ENCODE measurements at places on chromosomes 3 and 15.

DNA sequence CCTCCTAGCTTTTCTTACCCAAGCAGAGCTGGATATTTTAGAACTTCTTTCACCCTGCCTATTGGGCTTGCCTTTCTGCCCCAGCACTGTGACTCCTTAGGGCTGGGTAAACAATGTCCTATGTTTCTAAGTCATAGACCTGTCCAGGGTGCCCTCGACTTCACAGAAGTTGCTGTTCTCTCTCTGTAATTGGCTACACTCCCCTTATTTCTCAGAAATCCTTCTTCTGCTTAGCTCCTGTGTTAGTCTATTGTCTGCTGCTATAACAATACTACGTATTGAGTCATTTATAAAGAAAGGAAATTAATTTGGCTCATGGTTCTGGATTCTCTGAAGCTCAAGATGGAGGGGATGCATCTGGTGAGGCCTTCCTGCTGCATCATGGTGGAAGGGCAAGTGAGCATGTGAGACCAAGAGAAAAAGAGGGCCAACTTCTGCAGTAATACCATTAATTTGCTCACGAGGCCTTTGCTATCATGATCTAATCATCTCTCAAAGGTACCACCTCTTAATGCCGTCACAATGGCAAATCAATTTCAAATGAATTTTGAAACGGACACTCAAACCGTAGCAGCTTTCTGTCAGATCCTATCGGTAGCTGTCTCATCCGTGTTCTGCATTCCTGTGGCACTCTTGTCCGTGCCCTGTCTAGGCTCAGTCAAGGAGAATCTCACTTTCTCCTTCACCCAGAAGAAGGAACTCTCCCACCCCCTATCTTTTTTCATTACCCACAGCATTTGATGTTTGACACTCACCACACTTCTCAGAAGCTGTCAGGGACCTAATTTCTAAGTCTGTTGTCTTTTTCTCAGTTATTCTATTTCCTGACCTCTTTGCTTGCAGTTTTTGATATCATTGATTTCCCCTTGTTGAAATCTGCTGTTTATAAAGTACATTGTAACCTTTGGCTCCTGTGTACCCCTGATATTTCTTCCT, 22.3 kb upstream of the GPR171 start:
- no peak for DNase-seq

GRCh38 chr3:140152851-140153639, 218.1 kb downstream of the CLSTN2 start:
- no peak for DNase-seq

- DNase-seq: no peak
These were observed 280.4 kb downstream of the SLC9A9 start for GRCh38 chr3:143567823-143568222.

DNA sequence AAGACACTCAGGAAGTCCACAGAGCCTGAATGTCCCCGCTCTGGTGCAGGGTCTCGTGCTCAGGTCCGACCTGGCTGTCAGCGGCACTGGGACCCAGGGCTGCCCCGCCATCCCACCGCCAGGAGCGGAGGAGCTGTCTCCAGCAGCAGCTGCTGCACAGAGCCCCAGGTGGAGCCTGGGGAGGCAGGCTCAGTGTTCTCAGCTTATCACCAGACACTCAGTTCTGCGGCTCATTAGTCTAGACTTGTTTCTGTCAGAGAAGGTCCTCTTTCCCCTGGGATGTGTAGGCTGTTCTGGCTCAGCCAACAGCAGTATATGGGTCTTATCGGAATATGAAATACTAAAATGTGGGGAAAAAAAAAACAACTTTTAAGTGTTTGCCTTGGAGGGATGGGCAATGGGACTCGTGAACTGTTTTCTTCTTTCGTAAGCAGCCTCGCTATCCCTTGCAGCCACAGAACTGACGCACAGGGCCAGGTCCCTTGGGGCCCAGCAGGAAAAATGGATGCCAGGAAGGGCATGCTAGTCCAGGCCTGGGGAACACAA, 75.9 kb downstream of the KLF13 start:
- no peak for DNase-seq

GRCh38 chr3:59017617-59017984, 32.2 kb downstream of the CFAP20DC start:
- DNase-seq: no peak

- peak; percentile 9 for DNase-seq
These were observed 50.6 kb downstream of the GMNC start for GRCh38 chr3:190811775-190812480.

DNA sequence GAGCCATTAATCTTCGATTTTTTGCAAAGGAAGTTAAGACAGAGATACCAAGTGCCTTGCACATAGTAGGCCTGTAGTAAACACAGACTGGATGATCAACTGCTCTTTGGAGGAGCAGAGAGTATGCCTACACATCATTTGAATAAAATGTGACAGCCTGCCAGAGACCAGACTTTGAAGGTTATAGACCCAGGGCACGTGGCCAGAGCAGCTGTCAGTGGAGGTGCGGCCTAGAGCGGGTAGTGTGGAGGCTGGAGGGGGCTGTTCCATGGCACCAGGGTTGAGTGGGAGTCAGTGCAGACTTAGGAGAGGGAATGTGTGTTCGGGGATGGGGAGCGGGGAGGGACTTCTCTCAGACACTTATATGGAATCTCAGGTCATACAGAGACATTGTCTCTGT, 80.8 kb downstream of the SMAD3 start:
- no peak for DNase-seq

- no peak for DNase-seq
These were observed 196.0 kb downstream of the DIPK2A start for GRCh38 chr3:144167634-144168033.

- DNase-seq: no peak
These were observed 3.5 kb downstream of the ITGA11 start for GRCh38 chr15:68428431-68428940.

GRCh38 chr15:80693682-80694610, 1.2 kb upstream of the ABHD17C start:
- peak; percentile 16 for DNase-seq

GRCh38 chr15:67021455-67021854, 43.9 kb upstream of the SMAD3 start:
- DNase-seq: no peak

GRCh38 chr3:66403323-66403990, 97.4 kb downstream of the LRIG1 start:
- DNase-seq: no peak

DNA sequence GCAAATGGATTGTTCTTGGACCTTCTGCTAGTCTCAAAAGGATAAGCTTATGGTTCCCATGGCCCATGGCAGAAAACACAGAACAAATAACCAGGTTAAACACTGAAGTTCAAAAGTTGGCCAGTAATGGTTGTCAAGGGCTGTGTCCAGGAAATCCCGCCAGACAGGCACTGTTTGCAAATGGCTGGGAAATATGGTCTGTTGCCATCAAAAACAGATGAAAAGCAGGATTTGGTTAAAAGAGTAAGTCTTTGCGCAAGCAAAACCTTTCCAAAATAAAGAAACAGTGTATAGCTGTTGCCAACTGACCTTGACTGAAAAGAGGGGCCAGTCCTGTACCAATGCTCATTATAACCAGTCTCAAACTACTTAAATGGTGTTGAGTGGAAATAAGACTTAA, 58.6 kb downstream of the WWTR1 start:
- DNase-seq: no peak

- no peak for DNase-seq
These were observed 22.7 kb downstream of the SSUH2 start for GRCh38 chr3:8621872-8622271.

DNA sequence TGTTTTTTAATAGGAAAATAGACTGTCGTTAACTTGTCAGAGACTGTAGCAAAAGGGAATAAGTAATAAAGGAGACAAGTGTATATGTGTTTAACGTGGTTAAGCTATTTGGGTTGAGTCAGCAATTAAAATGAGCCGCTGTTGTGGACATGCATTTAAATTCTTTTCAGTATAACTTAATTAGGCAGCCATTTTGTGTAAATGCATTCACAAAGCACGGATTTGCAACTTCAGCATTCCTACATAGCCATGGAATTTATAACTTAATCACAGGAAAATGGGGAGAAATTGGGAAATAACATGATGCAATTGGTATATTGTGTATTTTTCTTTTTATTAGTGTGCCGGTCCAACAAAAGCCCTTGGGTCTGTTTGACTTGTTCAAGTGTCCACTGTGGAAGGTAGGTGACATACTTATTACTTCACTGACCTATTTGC, 27.9 kb downstream of the USP3 start:
- DNase-seq: no peak
